ENCODE measurements at places on chromosomes 3 and 15.
A peak's percentile ranks its signal among the peaks of the same experiment; 100 is the strongest.

- no peak for DNase-seq
These were observed 170.2 kb upstream of the TPRG1 start for GRCh38 chr3:189001559-189001958.

GRCh38 chr15:88255484-88256278, 858 bp downstream of the NTRK3 start:
- peak; percentile 39 for DNase-seq

DNA sequence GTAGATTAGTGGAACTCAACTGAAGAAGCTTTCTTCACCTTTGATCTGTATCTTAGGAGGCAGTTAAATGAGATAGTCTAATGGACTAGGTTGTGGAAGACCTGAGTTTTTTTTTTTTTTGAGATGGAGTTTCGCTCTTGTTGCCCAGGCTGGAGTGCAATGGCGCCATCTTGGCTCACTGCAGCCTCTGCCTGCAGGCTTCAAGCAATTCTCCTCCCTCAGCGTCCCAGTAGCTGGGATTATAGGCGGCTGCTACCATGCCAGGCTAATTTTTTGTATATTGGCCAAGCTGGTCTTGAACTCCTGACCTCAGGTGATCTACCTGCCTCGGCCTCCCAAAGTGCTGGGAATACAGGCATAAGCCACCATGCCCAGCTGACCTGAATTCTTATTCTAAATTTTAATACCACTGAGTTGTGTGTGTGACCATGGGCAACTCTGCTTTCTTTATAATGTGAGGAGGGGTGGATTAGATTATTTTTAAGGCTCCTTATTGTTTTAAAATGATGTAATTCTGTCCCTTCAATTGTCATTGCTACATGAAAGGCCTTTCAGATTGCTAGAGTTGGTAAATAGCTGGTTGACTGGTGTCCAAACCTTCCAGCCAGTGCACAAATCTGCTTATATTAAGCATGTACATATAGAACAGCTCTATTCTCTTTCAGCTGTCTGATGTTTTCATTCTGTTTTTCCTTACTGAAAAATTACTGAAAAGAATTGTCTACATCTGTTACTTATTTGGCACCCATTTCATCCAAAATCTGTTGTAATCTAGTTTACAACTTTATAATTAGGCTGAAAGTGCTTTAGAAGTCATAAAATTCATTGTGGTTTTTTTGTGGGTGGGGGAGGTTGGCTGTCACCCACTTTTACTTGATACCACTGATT, 2.3 kb downstream of the LNP1 start:
- no peak for DNase-seq

DNA sequence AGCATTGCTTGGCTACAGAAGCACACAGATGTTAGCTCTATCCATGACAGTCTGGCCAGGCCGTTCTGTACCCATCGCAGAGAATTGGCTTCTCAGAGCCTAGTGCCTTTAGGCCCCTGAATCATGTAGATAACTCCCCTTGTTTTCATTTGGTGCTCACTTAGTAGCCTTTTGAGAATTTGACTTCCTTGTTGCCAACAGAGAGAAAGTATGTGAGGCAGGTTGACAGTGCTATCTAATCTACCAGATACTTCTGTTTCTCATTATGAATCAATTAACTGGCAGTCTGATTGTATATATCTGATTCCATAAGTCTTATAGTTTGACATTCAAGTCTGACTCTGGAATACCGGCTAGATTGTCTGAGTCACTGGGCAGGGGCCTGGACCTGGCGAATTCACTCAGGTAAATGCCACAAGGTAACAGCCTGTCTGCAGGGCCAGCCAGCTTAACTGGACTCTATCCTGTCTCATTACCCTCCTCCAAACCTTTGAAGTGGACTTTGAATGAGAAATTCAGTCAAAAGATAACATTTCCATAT, 160.2 kb downstream of the GHSR start:
- DNase-seq = no peak

GRCh38 chr15:88231909-88232644, 24.5 kb downstream of the NTRK3 start:
- DNase-seq = no peak

GRCh38 chr15:66588537-66588936, 22.7 kb upstream of the LCTL start:
- DNase-seq = no peak

DNA sequence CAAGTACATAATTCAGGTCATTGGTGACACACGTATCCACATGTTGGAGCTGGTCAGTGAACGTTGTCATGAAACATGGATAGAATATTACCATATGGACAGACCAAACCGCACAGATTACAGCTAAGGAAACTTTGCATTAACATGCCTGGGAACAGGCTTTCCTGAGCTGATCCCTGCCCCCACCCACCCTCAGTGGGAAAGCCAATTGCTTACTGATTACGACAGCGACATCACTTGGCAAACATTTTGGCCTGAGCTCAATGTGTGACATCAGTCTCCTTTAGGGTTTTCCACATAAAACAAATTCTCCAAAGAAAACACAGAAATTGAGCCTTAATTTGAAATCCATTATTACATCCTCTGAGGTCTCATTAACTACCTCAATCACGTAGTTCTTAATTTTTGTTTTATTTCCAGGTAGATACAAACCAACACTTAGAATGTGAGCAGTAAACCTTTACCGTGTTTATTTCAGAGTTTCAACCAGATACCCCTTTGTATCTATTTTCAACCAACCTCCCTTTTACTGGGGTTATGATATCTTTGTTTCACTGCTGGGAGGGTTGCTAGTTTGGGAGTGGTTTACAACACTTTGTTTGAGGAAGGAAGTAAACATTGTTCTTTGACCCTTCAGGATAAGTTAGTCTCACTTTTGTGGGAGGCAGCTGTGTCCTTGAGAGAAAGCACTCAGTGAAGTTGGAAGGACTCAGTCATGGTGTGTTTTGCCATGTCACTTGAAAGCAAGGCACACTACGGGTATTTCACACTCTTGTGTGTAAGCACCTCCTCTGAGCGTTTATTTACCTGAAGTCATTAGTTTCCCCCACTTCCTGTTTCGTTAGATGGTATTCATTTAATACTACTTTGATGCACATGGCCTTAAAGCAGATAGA, 103.1 kb downstream of the CMSS1 start:
- peak; percentile 36 for DNase-seq

DNA sequence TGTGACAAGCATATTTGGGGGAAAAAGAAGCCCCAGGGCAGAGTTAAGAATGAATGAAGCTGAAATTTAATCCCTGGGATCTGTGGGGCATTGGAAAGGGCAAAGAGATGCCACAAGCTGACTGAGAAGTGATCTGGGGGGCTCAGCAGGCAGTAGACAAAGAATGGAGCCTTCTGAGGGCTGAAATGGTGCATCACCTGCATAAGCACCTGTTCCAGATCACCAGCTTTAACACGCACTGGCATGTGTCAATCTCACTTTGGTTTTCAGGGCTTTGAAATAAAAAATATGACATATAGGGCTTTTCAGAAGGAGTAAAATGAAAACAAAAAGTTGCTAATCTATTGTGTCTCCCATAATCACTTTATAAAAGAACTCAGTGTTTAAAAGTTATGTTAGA, 210.8 kb upstream of the ARHGEF26 start:
- DNase-seq = no peak

DNA sequence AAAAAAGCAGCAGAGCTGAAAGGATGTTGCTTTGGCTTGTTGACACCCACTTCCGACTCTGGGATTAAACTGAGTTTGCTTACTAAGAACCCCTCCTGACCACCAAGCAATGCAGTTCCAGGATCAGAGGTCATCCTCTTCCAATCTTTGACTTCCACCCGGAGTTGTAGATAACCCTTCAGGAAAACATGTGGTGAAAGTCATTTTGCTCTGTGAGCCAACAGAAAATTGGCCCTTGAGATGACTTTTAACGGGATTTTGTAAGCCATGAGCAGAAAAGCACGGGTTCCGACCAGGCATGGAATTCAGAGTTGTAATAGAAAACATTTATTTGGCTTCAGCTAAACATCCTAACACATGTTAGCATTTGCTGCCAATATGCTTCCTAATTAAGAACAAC, 171.6 kb upstream of the NR2F2 start:
- no peak for DNase-seq
